ENCODE measurements at places on chromosomes 4 and X.

DNA sequence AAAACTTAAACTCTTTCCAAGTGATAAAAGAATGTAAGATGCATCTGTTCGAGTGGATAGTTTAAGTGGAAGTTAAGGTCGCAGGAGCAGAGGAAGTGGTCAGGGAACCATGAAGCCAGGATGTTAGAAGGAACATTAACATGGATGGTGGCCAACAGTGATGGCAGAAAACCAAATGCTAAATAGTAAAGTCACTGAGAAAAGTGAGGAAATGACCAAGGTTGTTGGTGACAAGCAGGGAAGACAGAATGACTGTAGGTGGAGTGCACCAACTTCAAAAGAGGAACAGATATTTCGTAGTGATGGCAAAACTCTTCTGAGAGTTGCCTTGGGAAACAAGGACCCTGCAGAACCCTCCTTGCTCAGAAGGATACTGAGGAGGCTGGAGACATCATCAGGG is 226.2 kb downstream of the PALLD start:
- DNase-seq: no peak

DNA sequence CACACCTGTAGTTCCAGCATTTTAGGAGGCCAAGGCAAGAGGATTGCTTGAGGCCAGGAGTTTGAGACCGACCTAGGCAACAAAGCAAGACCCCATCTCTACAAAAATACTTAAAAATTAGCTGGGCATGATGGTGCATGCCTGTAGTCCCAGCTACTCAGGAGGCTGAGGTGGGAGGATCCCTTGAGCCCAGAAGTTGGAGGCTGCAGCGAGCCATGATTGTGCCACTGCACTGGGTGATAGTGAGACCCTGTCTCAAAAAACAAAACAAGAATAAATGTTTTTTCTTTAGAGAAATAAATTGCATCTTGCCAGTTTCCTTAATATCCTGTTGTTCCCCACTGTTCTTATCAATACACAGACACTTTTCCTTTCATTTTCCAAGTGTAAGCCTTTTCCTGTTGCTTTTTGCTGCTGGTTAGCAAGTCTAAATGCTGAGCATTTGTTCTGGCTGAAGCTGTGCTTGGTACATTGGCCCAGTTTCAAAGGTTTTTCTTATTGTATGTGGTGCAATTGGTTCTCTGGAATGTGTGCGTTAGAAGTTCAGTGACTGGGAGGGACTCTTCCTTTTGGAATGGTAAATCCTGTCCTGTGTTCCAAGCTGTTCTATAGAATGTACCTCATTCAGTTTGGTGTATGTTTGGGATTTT is 98.2 kb downstream of the AFF1 start:
- DNase-seq: no peak

DNA sequence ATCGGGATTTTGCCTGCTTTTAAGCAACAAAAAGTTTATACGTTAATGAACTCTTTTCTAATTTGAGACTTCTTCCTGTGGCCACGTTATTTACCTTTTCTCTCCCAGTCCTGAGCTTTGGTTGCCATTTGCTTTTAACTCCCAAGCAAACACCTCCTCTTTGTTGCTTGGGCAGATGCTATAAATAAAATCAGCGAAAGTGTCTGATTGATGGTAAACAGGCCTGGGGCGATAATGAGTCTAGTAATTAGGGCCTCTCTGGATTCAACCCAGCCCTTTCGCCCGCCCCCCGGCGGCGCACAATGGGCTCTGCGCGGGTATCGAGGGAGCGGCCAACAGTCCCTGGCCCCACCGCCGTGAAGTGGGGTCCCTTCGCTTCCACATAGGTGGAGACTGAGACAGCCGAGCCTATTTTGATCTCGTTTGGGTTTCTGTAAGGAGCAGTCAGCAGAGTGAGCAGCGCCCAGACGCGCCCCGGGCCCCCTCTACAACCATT is 790 bp downstream of the CLGN start:
- DNase-seq: peak; percentile 52

- DNase-seq: no peak
These were observed 276.3 kb downstream of the DCTD start for GRCh38 chr4:182640932-182641331.

DNA sequence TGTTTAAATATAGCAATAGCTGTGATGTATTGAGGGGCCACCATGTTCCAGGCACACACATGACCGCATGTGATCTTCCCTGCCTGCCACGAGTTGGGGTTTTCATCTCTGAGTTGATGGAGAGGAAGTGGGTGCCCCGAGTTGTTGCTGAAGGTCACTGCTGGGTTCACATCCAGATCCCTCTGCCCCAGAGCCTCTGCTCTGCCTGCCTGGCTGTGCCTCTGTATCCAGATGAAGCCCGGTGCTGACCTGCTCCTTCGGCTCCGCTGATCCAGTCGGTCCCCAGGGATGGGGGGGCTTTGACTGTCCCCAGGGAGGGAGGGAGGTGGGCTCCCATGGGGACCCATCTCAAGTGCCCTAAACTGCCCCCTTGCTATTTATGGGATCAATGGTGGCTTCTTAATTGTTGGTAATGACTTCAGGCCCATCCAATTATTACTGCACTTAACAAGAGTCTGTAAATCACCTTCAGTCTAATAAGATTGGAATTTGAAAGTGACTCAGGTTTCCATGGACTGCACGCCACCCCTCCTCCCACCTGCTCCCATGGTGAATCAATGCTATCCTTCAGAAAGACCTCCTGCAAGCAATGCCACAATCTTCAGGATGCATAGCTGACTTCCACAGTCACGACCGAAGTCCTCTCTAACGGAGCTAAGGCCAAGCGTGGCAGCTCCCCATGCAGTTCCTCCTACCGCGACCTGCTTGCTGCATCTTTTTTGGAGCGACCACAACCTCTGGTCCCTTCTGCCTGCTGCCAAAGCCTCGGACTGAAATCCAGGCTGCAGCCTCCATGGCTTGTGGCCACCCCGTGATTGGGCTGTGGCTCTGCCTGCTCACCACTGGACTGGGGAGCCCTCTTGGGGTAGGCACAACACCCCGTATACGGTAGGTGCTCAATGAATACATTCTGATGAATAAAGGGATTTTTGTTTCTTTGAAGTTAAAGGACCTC is 73.1 kb downstream of the CPZ start:
- DNase-seq: no peak

Data from BE2C (cell line).